ENCODE measurements at places on chromosomes 3 and 15. TPM values are rescaled to one million over a fixed set of nuclear protein-coding genes. Genes with fewer than 3 reads are reported as not detected.

GRCh38 chr3:138640537-138640936 is 32.0 kb downstream of the FAIM start:
- H3K27ac ChIP-seq: no peak overlapping the region
- DNase-seq: no peak
- H3K36me3 ChIP-seq: no peaks in the 10 kb centered on the region
- H3K27me3 ChIP-seq: no peaks in the 10 kb centered on the region

DNA sequence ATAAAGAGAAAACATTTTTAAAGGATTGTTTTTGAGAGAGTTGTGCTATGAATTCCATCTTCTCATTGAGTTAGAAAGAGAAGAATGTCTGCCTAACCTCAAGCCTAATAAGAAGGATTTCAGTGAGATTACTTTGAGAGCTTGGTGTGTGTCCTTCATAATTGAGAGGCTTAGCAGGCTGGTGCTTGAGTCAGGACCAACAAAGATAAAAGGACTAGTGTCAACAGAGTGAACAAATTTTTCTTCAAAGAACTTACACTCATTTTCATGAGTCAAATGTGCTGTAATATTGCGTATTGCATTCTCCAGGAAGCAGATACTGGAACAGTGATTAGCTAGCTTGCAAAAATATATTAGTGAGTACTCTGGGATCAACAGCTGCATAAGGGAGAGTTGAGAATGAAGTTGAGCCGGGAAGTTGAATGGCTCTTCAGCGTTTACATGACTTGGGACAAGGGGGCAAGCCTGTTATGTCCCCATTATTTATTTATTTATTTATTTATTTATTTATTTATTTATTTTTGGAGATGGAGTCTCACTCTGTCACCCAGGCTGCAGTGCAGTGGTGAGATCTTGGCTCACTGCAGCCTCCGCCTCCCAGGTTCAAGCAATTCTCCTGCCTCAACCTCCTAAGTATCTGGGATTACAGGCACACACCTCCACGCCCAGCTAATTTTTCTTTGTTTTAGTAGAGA is 37.5 kb upstream of the SLITRK3 start:
- H3K27ac ChIP-seq: no peak overlapping the region
- DNase-seq: no peak
- no peaks in the 10 kb centered on the region for H3K36me3 ChIP-seq
- H3K4me1 ChIP-seq: no peaks in the 10 kb centered on the region
- H3K4me3 ChIP-seq: no peak overlapping the region

- no peak for DNase-seq
- no peak overlapping the region for H3K4me3 ChIP-seq
- no peaks in the 10 kb centered on the region for H3K27me3 ChIP-seq
- H3K36me3 ChIP-seq: no peaks in the 10 kb centered on the region
- H3K27ac ChIP-seq: no peak overlapping the region
Measured at GRCh38 chr3:114231616-114232015, 5.8 kb downstream of the ZNF80 start.

- H3K27ac ChIP-seq: no peak overlapping the region
- no peaks in the 10 kb centered on the region for H3K4me1 ChIP-seq
- H3K36me3 ChIP-seq: no peaks in the 10 kb centered on the region
- no peaks in the 10 kb centered on the region for H3K27me3 ChIP-seq
- no peak for DNase-seq
Measured at GRCh38 chr3:100630664-100631063, 21.3 kb downstream of the ADGRG7 start.

DNA sequence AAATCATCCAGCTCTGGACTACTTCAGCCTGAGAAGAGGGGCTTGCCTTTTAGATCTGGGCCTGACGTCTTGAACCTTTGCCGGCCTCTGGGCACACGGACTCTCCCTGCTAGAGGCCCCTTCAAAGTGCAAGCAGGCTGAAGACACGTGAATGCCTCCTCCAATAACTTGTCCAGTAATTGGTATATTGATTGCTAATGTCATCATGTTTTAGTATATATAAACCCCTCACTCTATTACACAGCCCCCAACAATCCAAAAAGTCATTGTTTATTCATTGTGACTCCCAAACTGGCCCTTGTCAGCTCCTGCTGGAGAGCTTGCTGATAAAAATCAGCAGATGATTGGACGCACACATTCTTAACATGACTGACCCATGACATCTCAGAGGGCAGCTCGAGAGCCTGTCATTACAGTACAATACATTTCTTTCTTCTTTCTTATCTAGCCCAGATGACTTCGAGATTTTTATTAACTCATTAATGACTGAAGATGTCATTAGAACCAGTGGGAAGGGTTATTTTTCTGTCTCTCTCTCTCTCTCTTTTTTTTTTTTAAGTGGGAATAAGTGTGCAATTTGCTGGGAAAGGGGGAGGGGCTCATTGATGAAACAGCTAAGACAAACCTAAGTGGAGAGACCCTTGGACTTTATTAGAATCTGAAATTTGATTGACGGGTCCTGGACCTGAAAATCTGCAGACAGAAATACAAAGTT is 65.5 kb upstream of the NR2F2 start:
- peaks cover 19% of the 10 kb centered on the region for H3K36me3 ChIP-seq
- H3K4me1 ChIP-seq: peaks cover 58% of the 10 kb centered on the region
- no peaks in the 10 kb centered on the region for H3K27me3 ChIP-seq
- DNase-seq: peak; percentile 59

GRCh38 chr3:150286390-150287147 is 121.5 kb upstream of the TSC22D2 start:
- peak overlapping the region; percentile 25 for H3K27ac ChIP-seq
- no peaks in the 10 kb centered on the region for H3K36me3 ChIP-seq
- H3K4me1 ChIP-seq: peaks cover 5% of the 10 kb centered on the region
- no peak for DNase-seq

DNA sequence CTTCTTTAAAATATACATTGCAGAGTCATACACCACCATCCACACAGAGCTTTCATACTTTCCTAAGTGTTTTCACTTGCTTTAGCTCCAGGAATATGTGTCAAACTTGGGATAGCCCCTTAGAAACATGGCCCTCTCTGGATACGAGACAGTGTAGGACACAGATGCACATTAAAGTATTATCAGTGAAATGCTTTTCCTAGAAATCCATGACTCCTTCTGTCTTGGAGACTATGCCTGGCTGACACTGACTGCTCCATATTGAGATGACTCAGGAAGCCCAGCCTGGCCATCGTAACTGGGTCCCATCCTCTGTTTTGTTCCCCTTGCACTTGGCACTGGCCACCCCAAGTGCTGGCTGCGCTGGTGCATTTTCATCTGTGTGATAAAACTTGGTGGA is 204.8 kb downstream of the PDZRN3 start:
- no peak overlapping the region for H3K4me3 ChIP-seq
- H3K36me3 ChIP-seq: no peaks in the 10 kb centered on the region
- no peak overlapping the region for H3K27ac ChIP-seq
- H3K4me1 ChIP-seq: no peaks in the 10 kb centered on the region
- DNase-seq: no peak

DNA sequence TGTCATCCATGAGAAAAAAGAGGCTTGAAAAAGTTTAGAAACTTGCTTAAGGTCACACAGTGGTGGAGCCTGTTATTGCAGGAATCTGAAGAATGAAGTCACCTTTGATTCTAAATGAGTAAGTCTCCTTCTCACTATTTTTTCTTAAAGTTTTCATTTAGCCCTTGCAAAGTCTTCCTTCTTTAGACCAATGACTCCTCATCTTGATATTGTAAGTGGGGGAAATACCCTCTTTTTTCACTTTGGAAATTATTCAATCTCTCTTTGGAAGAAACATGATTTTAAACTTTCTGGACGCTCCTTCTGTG is 787 bp upstream of the SLMAP start:
- H3K4me1 ChIP-seq: peaks cover 43% of the 10 kb centered on the region
- peak overlapping the region; percentile 92 for H3K27ac ChIP-seq
- peaks cover 33% of the 10 kb centered on the region for H3K36me3 ChIP-seq

GRCh38 chr3:58188921-58189451 is 21.8 kb downstream of the DNASE1L3 start:
- H3K4me3 ChIP-seq: no peak overlapping the region
- H3K27me3 ChIP-seq: no peaks in the 10 kb centered on the region
- H3K36me3 ChIP-seq: no peaks in the 10 kb centered on the region
- no peaks in the 10 kb centered on the region for H3K4me1 ChIP-seq

DNA sequence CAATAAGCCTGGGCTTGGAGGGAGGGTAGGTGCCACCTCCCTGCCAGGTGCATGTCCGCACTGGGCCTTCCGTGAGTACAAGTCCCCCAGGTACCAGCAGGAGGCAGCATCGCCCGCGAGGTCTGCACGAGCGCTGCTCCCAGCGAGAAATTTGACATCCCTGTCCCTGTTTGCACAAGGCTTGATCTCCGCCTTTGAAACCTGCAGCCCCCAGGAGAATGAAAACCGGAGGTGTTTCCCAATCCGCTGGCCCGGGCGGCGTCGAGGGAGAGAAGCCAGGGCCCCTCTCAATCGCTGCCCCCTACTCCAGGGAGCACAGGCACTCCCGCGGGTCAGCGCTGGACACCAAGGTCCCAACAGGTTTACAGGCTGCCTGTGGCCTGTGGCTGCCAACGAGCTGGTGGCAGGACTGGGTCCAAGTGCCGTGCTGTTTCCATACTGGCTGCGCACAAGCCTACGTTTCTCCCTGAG is 961 bp downstream of the HAPLN3 start:
- peaks cover 5% of the 10 kb centered on the region for H3K27me3 ChIP-seq
- H3K4me3 ChIP-seq: no peak overlapping the region
- H3K4me1 ChIP-seq: peaks cover 30% of the 10 kb centered on the region
- no peak overlapping the region for H3K27ac ChIP-seq

GRCh38 chr15:79332824-79333510 is 22.1 kb downstream of the TMED3 start:
- no peak overlapping the region for H3K27ac ChIP-seq
- H3K36me3 ChIP-seq: peaks cover 9% of the 10 kb centered on the region
- DNase-seq: no peak
- no peak overlapping the region for H3K4me3 ChIP-seq

- no peak overlapping the region for H3K27ac ChIP-seq
- DNase-seq: no peak
- no peak overlapping the region for H3K4me3 ChIP-seq
- H3K36me3 ChIP-seq: no peaks in the 10 kb centered on the region
Measured at GRCh38 chr15:41650806-41651205, 9.4 kb upstream of the MGA start.

DNA sequence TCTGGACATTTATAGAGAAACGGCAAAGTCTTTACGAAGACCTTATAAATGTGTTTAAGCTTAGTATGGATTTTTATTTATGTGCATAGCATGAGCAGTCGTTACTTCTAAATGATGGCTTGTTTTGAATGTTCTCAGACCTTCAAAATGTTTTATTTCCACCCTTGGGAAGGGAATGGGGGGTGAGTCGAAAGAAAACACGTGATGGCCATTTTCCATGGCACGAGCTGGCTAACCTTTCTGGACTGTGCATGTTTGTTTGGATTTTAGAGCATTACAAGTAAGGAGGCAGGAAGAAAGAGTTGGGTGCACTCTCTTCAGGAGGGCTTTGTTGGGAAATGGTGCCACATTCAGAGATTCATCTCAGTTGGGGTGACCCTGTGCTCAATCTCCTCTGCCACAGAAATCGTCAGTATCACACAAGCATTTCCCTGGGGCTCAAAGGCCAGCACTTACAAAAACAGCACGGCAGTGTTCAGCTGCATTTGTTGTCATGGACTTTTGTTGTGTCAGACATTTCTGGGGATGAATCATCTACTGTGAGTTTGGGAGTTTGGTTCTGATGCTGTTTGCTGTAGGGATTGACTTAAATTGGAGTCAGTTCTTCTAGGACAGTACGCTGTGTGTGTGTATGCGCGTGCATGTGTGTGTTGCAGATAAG is 52.3 kb upstream of the ADAMTS9 start:
- H3K4me1 ChIP-seq: peaks cover 7% of the 10 kb centered on the region
- no peak overlapping the region for H3K27ac ChIP-seq
- H3K4me3 ChIP-seq: no peak overlapping the region
- DNase-seq: peak; percentile 22

DNA sequence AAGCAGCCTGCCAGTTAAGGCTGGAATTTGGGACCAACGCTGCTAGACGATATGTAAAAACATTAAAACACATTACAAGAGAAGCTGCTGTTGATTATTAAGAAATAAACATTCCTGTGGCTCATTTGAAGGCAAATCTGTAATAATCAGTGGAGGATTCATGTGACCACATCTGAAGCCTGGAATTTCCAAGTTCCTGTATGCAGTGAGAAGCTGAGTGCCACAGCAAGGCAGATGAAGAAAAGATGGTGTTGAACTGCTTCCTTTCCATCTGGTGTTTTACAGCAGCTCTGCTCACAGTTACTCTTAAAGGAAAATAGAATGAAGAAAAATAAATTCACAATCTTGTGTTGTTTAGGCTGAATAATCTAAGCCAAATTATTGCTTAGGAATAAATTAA is 139.3 kb upstream of the ROBO2 start:
- H3K36me3 ChIP-seq: no peaks in the 10 kb centered on the region
- no peak overlapping the region for H3K4me3 ChIP-seq
- no peak for DNase-seq
- H3K27me3 ChIP-seq: no peaks in the 10 kb centered on the region

GRCh38 chr3:184780981-184781515 is 30.9 kb upstream of the VPS8 start:
- H3K27ac ChIP-seq: peak overlapping the region; percentile 28
- no peaks in the 10 kb centered on the region for H3K27me3 ChIP-seq
- DNase-seq: peak; percentile 29
- H3K36me3 ChIP-seq: no peaks in the 10 kb centered on the region
- no peak overlapping the region for H3K4me3 ChIP-seq

DNA sequence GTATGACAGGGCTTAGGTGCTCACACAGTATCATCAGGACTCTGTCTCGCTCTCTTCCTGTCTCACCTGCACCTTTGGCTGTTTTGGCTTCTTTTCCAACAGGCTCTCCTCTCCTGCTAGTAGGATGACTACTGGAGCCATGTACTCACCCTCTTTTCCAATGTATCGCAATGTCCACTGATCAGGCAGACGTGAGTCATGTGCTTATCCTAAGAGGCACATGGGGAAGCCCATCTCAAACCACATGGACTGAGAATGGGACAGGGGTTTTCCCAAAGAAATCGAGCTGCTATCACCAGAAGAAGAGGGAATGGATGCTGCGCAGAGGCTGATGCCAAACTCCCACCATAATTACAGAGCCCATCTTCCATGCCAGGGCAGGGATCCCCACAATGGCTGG is 180.6 kb downstream of the IL5RA start:
- no peaks in the 10 kb centered on the region for H3K4me1 ChIP-seq
- no peak overlapping the region for H3K27ac ChIP-seq
- H3K36me3 ChIP-seq: no peaks in the 10 kb centered on the region
- no peaks in the 10 kb centered on the region for H3K27me3 ChIP-seq

DNA sequence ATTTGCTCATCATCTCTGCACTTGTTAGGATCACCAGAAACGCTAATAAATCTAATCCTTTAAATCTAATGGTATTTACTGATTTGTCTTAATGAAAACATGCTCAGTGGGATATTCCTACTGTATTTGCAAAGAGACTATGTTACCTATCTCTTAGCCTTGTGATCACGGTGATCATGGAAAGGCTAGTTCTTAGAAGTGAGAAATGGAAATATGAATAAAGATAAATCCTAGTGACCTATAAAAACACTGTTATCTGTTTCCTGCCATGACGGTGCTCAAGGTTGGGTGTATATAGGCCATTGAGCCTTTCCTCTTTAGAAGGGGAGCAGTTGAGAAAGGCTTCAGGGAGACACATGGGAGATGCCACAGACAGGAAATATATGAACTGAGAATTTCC is 116.3 kb downstream of the THRB start:
- H3K36me3 ChIP-seq: no peaks in the 10 kb centered on the region
- 0 out of 2 replicates have a peak, but pooled peaks cover 4% of the 10 kb centered on the region for H3K4me1 ChIP-seq
- H3K27ac ChIP-seq: no peak overlapping the region
- no peak for DNase-seq

TPRG1 gene
- total RNA-seq: 0.50 TPM

BUB1B gene
- total RNA-seq: 91.0 TPM

CTDSPL gene
- total RNA-seq: 42.4 TPM

LARP6 gene
- 81.5 TPM for total RNA-seq

MUSTN1 gene
- not detected for total RNA-seq

COPG1 gene
- 191 TPM for total RNA-seq

NSMCE3 gene
- total RNA-seq: 14.7 TPM

ISLR gene
- total RNA-seq: not detected

Measured in SJSA1 (cell line).